Dermis blood vessel endothelial cell (primary cell): ENCODE measurements at places on chromosomes 5 and 9. TPM values are rescaled to one million over a fixed set of nuclear protein-coding genes. Genes with fewer than 3 reads are reported as not detected.
A peak's percentile ranks its signal among the peaks of the same experiment; 100 is the strongest.

The FAM81B gene
- not detected in 2 replicates for total RNA-seq

- peak; percentile 54 for DNase-seq
These were observed 26.8 kb downstream of the ITGA1 start for GRCh38 chr5:52814352-52815148.

GRCh38 chr9:80085668-80086067 lies 513.9 kb downstream of the TLE4 start:
- DNase-seq: no peak

The SPATA31A3 gene
- total RNA-seq: not detected in 2 replicates

The INSL4 gene
- not detected in 2 replicates for total RNA-seq

DNA sequence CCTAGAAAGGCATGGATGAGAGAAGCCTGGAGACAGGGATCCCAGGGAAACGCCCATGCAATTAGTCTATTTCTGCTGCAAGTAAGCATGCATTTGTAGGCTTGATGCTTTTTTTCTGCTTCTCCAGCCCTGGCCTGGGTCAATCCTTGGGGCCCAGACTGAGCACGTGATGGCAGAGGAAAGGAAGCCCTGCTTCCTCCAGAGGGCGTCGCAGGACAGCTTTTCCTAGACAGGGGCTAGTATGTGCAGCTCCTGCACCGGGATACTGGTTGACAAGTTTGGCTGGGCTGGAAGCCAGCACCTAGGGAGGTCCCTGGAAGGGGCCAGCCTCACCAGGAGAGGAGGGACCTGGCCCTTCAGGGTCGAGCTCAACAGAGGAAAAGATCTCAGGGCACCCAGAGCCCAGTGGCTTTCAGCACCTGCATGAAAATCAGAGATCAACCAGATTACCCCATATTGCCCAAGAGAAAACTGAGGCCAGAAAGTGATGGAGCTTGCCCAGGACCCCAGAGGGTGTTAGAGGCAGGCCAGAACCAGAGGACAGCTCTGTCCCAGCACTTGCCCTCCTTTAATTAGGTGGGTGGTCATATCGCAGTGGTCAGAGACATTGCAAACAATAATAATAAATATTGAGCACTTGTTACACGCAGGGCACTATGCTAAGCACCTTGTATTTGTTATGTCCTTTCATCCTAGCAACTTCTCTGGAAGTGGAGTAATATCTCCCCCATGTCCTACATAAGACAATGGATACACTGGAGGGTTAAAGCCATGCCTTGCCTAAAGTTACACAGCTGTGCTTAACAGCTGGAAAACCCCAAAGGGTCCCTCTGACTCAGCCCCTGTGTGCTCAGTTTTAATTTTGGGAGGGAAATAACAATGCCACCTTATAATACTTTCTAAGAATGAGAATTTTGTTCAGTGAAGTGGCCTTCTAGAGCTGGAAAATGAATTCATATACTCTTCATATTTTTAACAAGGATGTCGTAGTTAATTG lies 67.1 kb downstream of the KLF4 start:
- DNase-seq: peak; percentile 72

DNA sequence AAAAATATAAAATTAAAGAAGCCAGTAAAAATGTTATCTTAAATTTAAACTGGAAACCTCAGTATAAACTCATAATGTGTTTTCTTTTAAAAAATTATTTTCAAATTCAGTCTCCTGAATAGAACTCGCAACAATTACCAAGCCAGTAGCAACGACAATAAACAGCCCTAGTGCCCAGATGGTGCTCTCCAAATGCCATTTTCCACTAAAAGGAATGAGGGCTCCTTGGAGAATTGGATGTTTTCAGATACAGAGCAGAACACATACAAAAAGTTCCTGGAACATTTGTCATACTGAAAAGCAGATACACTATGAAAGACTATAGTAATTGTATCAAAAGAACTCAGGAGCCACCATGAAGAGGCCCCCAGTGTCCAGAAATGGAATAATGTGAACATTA lies 97.4 kb downstream of the TMC1 start:
- no peak for DNase-seq

DNA sequence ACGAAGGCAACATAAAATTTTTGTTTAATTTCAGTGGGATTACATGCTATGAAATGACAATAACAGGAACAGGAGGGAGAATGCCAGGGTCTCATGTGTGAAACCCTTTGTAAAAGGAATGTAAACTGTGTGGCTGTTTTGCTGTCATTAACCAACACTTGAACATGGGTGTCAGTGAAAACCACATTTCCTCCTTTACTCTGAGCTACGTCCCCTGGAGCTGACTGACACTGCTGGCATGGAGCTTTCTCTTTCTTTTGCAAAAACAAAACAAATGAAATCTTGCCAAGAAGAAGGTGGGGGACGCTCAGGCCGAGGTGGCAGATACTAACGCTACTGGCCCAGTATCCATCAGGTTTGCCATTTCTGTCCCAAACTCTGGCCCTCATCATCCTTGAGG lies 121.4 kb downstream of the DMRT2 start:
- no peak for DNase-seq

DNA sequence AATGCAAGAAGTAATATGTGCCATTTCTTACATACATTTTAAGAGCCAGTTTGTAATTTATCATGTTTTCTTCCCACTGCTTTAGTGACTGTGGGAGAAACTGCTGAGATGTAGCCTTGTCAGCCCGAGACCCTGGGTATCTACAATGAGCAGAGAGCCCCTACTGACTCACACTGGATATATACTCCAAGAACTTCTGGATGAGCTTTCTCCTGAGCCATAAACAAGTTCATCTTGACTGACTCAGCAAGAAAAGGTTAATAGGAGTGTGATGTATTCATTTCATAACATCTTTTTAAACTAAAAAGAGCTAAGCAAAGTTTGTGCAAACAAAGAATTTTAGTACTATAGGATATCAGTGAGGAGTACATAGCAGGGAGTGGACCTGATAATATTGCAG lies 182.5 kb downstream of the EDIL3 start:
- no peak for DNase-seq

- DNase-seq: no peak
These were observed 1.3 kb downstream of the MACIR start for GRCh38 chr5:103259705-103260355.

- no peak for DNase-seq
These were observed 7.3 kb downstream of the GBA2 start for GRCh38 chr9:35741740-35742139.

- peak; percentile 30 for DNase-seq
These were observed 119.0 kb downstream of the ENTREP1 start for GRCh38 chr9:69444021-69444420.

DNA sequence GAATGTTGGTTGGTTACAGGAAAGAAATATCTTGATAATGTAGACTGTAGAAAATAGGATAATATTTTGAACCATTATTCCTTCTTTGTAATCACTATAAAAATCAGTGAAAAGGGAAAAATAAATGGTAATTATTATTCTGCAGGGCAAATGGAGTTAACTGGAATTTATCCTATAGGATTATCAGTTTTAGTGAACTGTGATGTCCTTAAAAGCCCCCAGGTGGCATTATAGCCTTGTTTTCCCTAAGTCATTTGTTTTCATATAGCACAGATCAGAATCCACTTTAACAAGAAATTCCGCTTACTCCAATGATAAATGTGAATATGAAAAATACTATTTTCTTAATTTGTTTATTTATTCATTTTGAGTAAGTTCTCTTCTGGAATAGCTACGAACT lies 26.2 kb upstream of the WDR41 start:
- peak; percentile 31 for DNase-seq

GRCh38 chr5:105617436-105618215 lies 2053.1 kb downstream of the EFNA5 start:
- DNase-seq: no peak

The FAM221B gene
- total RNA-seq: not detected in 2 replicates

GRCh38 chr5:113140837-113141671 lies 164.5 kb downstream of the DCP2 start:
- DNase-seq: no peak

DNA sequence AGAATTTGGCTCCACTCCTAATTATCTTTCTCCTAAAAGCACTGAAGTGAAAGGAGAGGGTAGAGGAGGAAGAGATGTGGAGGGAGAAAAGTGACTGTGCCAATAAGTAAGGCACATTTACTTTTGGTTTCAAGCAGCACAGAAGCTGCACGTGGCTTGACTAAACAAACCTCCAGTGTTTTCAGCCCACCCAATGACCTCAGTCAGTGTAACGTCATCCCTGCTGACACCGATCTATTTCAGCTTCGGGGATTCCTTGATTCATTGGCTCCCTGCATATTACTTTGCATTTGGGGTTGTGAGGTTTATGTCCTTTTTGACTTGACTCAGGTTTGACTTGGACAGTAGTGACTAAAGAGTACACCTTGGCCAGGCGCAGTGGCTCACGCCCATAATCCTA lies 35.6 kb upstream of the NIM1K start:
- DNase-seq: no peak

- DNase-seq: no peak
These were observed 29.7 kb upstream of the AKNA start for GRCh38 chr9:114417511-114417910.

The GAPT gene
- total RNA-seq: not detected in 2 replicates

- DNase-seq: no peak
These were observed 22.3 kb upstream of the SNAPC3 start for GRCh38 chr9:15400281-15400941.
